NCI-H69 (cell line): ENCODE measurements at places on chromosomes 1 and 21.
A peak's percentile ranks its signal among the peaks of the same experiment; 100 is the strongest.

DNA sequence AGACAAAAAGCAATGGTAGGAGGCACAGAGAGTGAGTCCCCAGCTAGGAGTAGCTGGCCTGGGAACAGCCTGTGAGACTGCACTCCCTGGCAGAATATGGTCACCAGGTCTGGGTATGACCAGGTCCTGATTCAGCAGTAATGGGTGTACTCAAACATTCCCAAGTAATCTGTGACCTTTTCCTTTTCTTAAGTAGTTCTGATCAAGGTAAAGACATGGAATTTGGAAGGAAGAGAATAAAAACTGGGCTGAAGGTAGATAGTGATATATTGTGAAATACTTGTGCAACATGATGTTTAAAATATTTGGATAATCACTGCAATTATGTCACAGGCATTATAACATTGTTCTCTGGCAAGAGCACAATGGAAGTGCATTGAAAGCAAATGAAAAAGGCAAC lies 147.2 kb upstream of the DPYD start:
- no peak for DNase-seq

GRCh38 chr21:42257091-42257765 lies 38.3 kb downstream of the ABCG1 start:
- peak; percentile 14 for DNase-seq

DNA sequence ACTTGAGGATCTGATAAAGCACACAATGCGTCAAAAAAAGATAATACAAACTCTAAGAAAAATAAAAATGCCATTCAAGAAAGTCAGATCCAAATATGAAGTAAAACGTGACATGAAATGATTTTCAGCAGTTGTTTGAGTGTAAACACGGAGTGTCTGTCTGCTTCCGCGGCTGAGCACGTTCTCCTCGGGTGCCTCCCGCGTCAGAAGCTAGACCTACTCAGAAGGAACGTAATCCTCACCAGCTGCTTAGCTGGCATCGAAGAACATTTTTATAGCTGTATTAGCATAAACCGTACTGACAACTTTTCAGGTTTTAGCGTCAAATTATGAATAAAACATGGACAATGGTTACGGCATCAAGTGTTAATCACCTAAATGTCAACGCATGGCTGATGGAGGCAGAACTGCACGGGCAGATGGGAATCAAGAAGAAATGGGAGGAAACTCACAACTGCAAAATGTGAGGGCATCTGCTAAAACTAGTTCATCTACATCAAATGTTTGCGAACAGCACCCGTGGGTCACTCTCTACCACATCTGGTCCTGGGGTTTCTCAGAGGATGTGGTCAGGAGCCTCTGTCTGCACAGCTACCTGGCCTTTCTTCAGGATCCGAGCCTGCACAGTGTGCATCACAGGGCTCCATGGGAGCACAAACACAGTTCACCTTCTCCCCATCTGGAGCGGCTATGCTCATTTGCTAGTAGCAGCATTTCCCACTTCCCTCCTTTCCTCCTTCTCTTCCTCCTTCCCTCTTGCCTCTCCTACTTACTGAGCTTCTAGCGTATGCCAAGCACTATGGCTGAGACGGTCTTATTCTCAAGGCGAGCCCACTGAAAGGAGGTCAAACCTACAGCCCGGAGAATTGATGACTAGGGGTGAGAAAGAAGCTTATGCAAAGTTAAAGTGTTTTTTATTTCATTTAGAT lies 40.0 kb downstream of the RCAN1 start:
- no peak for DNase-seq

DNA sequence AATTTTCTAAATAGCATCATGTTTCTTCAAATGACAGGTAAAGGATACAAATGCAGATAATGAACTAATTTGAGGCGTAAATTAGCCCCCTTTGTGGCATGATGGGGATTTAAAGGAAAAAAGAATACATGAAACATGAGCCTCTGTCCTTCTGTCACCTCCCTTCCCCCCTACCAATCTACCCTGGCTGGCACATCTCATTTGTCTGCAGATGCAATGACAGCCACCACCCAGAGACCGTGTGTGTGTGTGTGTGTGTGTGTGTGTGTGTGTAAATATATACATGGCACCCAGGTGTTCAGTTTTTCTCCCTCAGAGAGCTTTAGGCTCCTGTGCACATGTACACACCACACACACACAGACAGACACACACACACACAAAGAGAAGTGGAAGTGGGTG lies 451.1 kb downstream of the RWDD3 start:
- peak; percentile 94 for DNase-seq

DNA sequence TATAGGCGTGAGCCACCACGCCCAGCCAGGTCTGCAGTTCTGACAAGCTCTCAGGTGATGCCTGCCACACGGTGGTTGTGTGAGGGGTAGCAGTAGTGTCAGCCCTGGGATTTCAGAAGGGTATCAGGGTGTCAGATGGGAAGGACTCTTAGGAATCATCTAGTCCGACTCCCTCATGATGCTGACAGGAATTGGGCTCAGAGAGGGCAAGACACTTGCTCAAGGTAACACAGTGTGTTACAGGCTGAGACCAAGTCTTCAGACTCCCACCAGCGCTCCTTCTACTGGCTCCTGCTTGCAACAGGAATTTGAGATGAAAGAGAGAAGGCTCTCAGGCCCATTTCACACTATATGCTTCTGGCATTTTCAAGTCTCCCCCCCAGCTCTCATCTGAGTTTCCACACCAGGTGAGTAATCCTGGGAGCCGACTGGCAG lies 6.9 kb downstream of the HTR1D start:
- peak; percentile 40 for DNase-seq

GRCh38 chr21:16913010-16913409 lies 599.8 kb upstream of the CXADR start:
- peak; percentile 20 for DNase-seq

DNA sequence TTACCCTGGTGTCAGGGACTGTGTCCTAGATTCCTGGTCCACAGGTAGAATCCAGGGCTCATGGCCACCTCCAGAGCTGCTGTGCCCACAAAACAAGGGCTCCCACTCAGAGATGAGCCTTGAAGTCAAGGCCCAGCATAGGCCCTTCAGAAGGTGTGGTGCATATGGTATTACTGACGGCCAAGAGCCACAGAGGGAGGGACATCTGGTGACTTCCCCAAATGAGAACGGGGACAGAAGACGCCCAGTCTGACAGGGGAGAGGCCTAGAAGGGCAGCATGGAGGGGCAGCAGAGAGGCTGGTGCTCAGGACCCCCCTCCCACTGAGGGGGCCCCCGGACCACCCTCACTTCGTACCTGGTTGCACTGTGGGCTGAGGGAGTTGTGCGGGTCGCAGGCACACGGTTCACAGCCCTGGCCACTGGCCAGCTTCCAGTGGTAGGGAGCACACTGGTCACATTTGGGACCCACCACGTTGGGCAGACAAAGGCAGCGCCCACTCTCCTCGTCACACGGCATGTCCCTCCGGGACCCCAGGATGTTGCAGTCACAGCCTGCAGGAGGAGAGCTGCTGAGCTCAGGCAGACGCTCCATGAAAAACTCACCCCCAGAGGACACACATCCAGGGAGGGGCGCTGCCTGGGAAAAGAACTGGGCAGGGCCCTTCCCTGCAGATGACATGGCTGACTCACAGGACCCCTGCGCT lies 25.0 kb downstream of the LAMB3 start:
- no peak for DNase-seq

- DNase-seq: no peak
These were observed 5.3 kb downstream of the UTS2 start for GRCh38 chr1:7847599-7847998.

DNA sequence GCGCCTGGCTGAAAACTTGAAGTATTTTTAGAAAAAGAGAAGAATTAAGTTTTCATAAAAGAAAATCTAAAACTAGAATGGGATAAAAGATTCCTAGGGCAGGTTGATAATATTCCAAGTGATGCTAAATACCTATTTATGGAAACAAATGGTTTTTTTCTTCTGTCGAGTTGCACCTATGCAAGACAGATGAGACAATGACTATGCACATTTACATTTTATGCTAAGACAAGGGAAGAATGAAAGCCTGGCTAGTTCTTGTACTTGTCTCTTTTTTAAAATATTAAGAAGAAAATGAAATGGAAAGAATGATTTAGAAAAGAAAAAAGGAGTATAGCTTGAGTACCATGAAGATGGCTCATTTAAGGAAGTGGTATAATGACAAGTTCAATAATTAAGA lies 24.4 kb upstream of the USP24 start:
- no peak for DNase-seq

DNA sequence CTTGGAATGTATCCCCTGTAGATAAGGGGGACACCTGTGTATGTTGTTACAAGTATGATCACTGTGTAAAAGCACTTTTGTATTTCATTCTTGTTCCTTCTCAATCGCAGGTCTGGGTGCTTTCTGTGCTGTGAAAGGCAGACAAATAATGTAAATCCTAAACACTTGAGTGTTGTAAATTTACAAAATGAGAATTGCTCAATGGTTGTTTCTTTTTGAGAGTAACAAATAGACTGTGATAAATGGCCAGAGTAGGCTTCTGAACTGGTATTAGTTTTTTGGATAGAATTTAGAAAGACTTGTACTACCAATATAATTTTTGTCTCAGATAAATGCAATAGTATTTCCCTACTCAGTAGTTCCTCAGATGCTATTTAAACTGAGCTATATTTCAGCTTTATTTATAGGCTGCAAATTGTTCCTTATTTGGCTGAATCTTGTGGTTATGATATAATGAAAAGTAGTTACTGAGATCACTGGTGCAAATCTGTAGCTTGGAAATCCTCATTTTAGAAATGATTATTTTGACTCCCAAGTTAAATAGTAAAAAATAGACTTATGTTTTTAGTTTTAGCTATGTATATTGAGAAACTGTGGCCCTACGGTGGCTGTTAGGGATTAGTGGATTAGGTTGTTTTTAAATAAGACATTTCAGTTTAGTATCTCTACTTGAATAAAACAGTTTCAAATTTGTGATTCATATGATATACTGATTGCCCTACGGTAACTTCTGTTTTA lies 9.2 kb downstream of the BACH1 start:
- no peak for DNase-seq

DNA sequence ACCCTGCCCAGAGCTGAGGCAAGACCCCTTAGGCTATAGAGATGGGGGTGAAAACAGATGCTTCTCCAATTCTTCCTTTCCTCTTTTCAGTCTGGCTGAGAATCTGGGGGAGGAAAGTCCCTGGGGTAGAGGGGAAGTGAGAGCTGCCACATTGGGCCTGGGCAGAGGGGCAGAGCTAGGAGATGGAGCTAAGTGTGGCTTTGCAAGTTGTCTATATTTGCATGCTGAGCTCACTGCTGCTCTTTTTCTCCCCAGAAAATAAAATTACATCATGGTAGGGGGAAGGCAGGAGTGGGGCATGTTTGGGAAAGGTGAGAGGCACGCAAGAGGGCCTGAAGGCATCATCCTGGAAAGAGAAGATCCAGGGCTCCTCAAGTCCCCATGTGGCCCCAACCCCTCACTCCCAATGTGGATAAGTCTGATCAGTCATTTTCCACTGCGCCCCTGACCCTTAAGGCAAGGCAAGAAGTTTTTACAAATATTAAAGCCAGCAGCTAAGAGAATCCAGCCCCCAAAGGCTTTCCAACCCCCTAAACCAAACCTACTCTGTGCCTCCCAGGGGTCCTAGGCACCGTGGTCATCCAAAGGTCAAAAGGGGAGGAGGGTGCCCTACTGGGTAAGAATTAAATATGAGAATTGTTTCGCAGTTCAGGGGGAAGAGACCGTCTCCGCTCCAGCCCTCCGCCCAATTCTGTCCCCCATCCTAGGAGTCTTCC lies 500 bp upstream of the PEA15 start:
- DNase-seq: peak; percentile 50

GRCh38 chr1:57156907-57157306 lies 191.1 kb upstream of the C8B start:
- DNase-seq: no peak

DNA sequence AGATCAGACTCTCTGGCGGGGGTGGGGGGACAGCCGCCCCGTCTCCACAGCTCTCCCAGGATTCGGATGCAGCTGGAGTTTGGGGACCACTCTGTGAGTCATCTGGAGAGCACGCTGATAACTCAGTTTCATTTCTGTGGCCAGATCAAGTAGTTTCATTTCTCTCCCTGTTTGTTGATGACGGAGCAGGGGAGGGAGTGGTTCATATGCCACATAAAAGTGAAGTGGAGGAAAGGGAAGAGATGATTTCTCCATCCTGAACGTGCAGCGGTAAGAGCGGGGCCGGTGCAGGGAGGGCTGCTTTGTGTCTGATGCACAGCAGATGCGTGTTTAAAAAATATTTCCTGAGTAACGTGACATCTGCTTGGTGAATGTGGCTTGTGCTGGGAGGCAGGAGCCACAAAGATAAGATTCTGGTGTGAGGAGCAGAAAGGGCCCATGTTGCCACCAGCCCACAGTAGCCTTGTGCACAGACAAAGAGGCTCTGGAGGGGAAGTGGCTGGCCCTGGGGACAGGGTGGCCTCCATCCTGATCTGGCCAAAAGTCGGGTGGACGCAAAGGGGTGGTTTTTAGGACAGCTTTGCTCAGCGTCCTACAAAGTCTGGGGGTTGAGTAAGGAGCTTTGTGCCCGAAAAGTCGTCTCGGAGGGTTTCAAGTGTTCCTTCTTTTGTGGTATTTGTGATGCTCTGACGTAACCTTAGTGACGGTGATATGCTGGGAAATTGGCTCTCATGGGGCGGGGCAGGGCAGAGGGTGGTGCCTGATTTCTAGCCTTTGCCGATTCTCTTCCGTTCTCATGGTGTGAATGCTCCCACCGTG lies at the start of gene MX2:
Gene MX2, plus strand, starts transcription at position 242 of the 819 bp plus-strand sequence. CDS start 14,880 bp downstream, outside the sequence.
- no peak for DNase-seq

- peak; percentile 28 for DNase-seq
These were observed 579 bp upstream of the ZNF684 start for GRCh38 chr1:40530735-40531380.

DNA sequence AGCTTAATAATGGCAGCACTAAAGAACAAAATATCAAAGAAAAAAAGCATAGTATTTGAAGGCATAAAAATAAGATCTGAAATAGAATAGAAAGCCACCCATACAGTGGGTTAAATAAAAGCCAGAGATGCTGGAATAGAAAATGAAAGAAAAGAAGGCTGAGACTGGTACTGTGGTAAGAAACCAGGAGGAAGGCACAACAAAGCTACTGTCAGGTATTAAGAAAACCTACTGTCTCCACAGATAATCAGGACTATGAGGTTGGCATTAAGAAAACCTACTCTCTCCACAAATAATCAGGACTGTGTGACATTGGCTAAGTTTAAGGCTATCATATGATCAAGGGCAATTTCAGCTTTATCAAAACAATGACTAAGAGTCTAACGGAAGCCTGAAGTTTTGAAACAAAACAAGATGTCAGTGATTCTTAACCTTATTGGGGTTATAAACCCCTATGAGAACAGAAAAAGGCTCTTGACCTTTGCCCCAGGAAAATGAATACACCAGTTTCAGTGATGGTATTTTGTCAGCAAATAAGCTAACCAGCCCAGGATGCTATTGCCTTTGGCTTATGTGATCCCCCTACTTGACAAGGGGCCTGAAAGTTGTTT lies 24.4 kb downstream of the MCOLN2 start:
- DNase-seq: no peak

DNA sequence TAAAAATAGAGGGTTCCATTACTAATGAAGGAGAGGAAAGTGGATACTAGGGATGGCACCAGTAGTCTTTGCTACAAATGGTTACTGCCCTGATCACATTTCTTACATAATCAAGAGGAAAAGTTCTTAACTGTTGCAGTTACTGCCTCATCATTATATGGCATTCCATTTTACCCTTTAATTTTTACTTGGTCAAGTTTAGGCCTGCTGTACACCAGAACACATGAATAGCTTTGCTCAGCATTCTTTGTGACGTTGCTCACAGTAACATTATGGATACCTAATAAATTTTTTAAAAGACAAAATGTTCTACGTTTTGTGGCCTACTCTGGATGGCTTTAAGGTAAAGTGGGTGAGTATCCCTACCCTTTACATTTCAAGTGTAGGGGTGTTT lies 38.6 kb upstream of the CR1L start:
- DNase-seq: no peak

GRCh38 chr1:44805311-44806024 lies 1.7 kb downstream of the DYNLT4 start:
- DNase-seq: no peak
